A549 treated with dexamethasone at 1 μM for 4 hours (cell line): ENCODE measurements at places on chromosomes 7 and 10. TPM values are rescaled to one million over a fixed set of nuclear protein-coding genes. Genes with fewer than 3 reads are reported as not detected.

The BTBD16 gene
- 0.43 to 0.81 TPM (median 0.70 TPM) in 5 replicates for total RNA-seq

The MMD2 gene
- total RNA-seq: not detected in 5 replicates

The SPAM1 gene
- total RNA-seq: not detected in 5 replicates

The KDM7A gene
- total RNA-seq: 1.3 to 3.4 TPM (median 2.5 TPM) in 5 replicates

The SPDYE2B gene
- total RNA-seq: not detected in 5 replicates

The MOGAT3 gene
- 0.20 TPM in 1 of 5 replicates, not detected in the others for total RNA-seq

The EXOC6 gene
- total RNA-seq: 13.3 to 19.3 TPM (median 16.0 TPM) in 5 replicates

The FOXI2 gene
- not detected in 5 replicates for total RNA-seq

The SUV39H2 gene
- 18.3 to 23.1 TPM (median 20.3 TPM) in 5 replicates for total RNA-seq

The PTN gene
- not detected in 5 replicates for total RNA-seq

The CHRM2 gene
- total RNA-seq: not detected in 5 replicates

The SLIT1 gene
- 0.02 to 0.10 TPM (median 0.06 TPM) in 5 replicates for total RNA-seq

The GPRIN2 gene
- 23.8 to 39.9 TPM (median 33.0 TPM) in 5 replicates for total RNA-seq

The POMZP3 gene
- total RNA-seq: 21.8 to 25.9 TPM (median 25.7 TPM) in 5 replicates

The NRF1 gene
- 9.3 to 12.4 TPM (median 10.7 TPM) in 5 replicates for total RNA-seq

The SLC39A12 gene
- not detected in 5 replicates for total RNA-seq

The EVX1 gene
- total RNA-seq: 0.07 to 0.19 TPM (median 0.13 TPM) in 5 replicates

The ARHGEF35 gene
- 0.37 to 0.68 TPM (median 0.46 TPM) in 5 replicates for total RNA-seq

The SLC26A5 gene
- not detected in 5 replicates for total RNA-seq

The CCDC7 gene
- total RNA-seq: 0.46 to 0.93 TPM (median 0.71 TPM) in 5 replicates

The PRKCQ gene
- 3.9 to 4.5 TPM (median 4.2 TPM) in 5 replicates for total RNA-seq

The MACC1 gene
- total RNA-seq: not detected in 5 replicates

The HTR7 gene
- total RNA-seq: 0.14 to 0.39 TPM (median 0.18 TPM) in 5 replicates

The CTAGE6 gene
- total RNA-seq: not detected in 5 replicates

The NKX2-3 gene
- 0.05 TPM in 2 of 5 replicates, not detected in the others for total RNA-seq

The OAT gene
- 74.3 to 95.2 TPM (median 75.5 TPM) in 5 replicates for total RNA-seq

The ODAD2 gene
- total RNA-seq: 0.05 to 0.07 TPM in 2 of 5 replicates, not detected in the others

The CXCL12 gene
- 0.03 to 0.22 TPM (median 0.14 TPM) in 5 replicates for total RNA-seq

The CACNA2D1 gene
- 6.0 to 14.6 TPM (median 10.4 TPM) in 5 replicates for total RNA-seq

The PDZD7 gene
- 0.35 to 0.94 TPM (median 0.81 TPM) in 5 replicates for total RNA-seq

The SFMBT2 gene
- total RNA-seq: 5.4 to 8.8 TPM (median 7.8 TPM) in 5 replicates

The SMO gene
- total RNA-seq: 10.6 to 14.5 TPM (median 12.6 TPM) in 5 replicates

The DRGX gene
- 0.05 TPM in 2 of 5 replicates, not detected in the others for total RNA-seq

The EMX2 gene
- not detected in 5 replicates for total RNA-seq

The PNLIPRP3 gene
- total RNA-seq: 0.04 TPM in 2 of 5 replicates, not detected in the others

The FFAR4 gene
- total RNA-seq: 0.06 to 0.13 TPM (median 0.09 TPM) in 5 replicates

The COL1A2 gene
- 0.06 TPM in 1 of 5 replicates, not detected in the others for total RNA-seq

The TNRC18 gene
- total RNA-seq: 42.4 to 62.3 TPM (median 57.1 TPM) in 5 replicates

The C1QL3 gene
- 0.05 TPM in 1 of 5 replicates, not detected in the others for total RNA-seq

The LIPJ gene
- not detected in 5 replicates for total RNA-seq

The BAIAP2L1 gene
- total RNA-seq: 37.4 to 44.4 TPM (median 40.9 TPM) in 5 replicates

The CYP2C19 gene
- 0.11 TPM in 1 of 5 replicates, not detected in the others for total RNA-seq

The CYP3A4 gene
- total RNA-seq: 0.05 to 0.14 TPM (median 0.08 TPM) in 4 of 5 replicates, not detected in the other

The CYP3A5 gene
- total RNA-seq: 1.3 to 1.8 TPM (median 1.4 TPM) in 5 replicates
